Lower lobe of right lung (tissue), 2 donors: ENCODE measurements at places on chromosomes 6 and 20. TPM values are rescaled to one million over a fixed set of nuclear protein-coding genes. Genes with fewer than 3 reads are reported as not detected.

DNA sequence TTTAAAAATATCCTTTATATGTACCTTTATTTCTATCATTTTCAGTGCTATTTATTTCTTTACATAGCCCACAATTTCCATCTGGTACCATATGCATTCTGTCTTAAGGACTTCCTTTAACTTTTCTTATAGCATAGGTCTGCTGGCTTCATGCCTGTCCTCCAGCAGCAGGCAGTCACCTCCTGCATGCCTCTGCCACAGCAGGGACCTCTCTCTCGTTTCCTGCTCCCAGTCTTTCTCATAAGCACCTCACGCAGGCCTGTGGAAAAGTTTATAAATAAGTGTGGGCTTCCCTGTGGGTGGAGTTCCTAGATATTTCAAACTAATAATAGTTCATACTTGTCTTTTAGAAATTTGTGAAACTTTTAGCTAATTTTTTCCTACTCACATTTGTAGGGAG is 133.9 kb downstream of the KCNQ5 start:
- H3K4me3 ChIP-seq, result no peak overlapping the region
- H3K4me1 ChIP-seq, result no peaks in the 10 kb centered on the region
- no peaks in the 10 kb centered on the region for H3K27me3 ChIP-seq
- no peak for DNase-seq
- H3K27ac ChIP-seq, result no peak overlapping the region
- H3K36me3 ChIP-seq, result no peaks in the 10 kb centered on the region

GRCh38 chr20:56222201-56222600 is 26.3 kb upstream of the MC3R start:
- H3K36me3 ChIP-seq, result no peaks in the 10 kb centered on the region
- DNase-seq, result no peak
- peaks cover 4% of the 10 kb centered on the region for H3K27me3 ChIP-seq
- H3K4me1 ChIP-seq, result no peaks in the 10 kb centered on the region
- H3K4me3 ChIP-seq, result no peak overlapping the region

DNA sequence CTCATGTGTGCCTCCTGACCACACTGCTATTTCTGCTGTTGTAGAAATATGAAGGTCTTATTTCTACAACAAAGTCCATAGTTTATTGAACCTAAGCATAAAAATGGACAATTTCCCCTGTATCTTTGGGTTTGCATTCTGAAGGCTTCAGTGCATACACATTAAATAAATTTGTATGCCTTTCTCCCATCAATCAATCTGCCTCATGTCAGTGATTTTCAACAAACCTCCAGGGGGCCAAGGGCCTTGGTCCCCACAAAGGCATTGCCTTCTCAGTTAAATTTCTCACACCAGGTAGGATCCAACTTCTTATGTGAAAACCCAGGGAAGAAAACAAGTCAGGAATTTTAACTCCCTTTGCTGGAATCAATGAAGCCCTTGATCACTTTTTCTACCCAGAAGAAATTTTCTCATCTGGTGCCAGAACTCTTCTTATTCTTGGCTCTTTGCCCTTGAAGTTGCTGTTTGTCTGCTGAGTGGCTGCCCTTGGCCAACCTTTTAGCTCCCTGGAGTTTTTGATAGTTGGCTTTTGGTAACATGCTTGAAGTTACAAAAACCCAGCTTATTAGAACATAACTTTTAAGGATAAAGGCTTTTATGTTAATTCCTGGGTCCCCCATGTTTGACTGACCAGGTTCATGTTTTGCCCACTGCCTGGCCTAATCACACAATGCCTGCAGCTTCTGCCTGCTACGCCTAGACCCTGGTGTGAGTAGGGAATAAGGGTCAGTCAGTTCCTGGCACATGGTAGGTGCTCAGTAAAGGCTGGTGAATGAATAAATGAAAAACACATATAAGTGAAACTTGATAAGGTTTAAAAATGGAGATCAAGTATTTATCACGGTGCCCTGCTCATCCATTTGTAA is 37.0 kb downstream of the SHLD1 start:
- no peak overlapping the region for H3K4me3 ChIP-seq
- DNase-seq, result no peak
- no peaks in the 10 kb centered on the region for H3K27me3 ChIP-seq
- H3K4me1 ChIP-seq, result peaks cover 23% of the 10 kb centered on the region

Gene CNKSR3
- 9.5 TPM for total RNA-seq

- no peak overlapping the region for H3K27ac ChIP-seq
- peaks cover 43% of the 10 kb centered on the region for H3K27me3 ChIP-seq
- H3K4me3 ChIP-seq, result no peak overlapping the region
- H3K36me3 ChIP-seq, result no peaks in the 10 kb centered on the region
- H3K4me1 ChIP-seq, result no peaks in the 10 kb centered on the region
Measured at GRCh38 chr20:61802721-61803311, 262.9 kb downstream of the TAF4 start.

Gene NPBWR2
- not detected for total RNA-seq

Gene ADAM33
- 11.7 TPM for total RNA-seq
